Mesenteric fat pad (tissue), 1 donor: ENCODE measurements at places on chromosomes 4 and X. TPM values are rescaled to one million over a fixed set of nuclear protein-coding genes. Genes with fewer than 3 reads are reported as not detected.

The WDR44 gene
- total RNA-seq: 15.3 TPM

DNA sequence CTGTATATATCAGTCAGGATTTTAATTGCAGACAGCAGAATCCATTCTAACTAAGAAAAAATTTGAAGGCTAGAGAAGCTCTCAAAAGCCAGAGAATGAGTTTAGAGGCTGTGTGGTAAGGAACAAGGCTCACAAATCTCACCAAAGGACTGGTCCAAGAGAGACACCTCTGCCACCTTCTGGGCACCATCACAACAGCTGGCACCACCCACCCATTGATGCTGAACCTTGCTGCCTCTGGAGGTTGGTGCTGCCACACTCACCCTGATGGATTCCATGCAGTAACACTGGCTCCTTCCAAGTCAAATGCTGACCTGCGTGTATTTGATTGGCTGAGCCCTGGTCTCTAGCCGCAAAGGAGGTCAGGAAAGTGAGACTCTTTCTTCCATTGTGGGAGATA, 100.8 kb downstream of the BEND2 start:
- no peak for DNase-seq

The DCAF4L1 gene
- 0.35 TPM for total RNA-seq

DNA sequence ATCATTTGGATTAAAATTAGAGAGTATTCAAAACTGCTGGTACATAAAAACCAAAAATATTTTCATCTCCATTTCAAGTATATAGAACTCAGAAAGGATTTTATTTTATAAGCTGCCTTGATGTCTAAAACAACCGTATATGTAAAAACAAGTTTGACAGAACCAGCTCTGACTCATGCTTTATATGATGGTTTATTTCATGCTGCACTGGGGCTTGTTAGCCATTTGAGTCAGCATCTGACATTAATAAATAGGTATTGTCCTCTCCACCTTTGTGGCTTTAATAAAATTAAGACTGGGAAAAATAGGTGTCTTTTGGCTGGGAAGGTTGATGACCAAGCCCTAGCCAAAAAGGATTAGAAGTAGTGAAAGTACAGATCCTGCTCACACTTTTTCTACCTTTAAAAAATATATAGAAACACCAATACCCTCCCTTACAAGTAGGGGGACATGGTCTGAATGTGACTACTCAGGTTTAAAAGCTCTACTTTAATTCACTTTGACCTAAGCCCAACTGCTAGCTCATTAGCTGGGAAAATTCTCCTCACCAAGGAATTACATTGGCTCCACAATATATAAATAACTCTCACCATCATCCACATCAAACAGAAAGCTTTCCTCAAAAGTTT, 228.1 kb downstream of the ADAMTS3 start:
- no peak for DNase-seq

The MGST2 gene
- total RNA-seq: 53.7 TPM

The NIPAL1 gene
- 0.51 TPM for total RNA-seq

The UGT2A3 gene
- 0.26 TPM for total RNA-seq

DNA sequence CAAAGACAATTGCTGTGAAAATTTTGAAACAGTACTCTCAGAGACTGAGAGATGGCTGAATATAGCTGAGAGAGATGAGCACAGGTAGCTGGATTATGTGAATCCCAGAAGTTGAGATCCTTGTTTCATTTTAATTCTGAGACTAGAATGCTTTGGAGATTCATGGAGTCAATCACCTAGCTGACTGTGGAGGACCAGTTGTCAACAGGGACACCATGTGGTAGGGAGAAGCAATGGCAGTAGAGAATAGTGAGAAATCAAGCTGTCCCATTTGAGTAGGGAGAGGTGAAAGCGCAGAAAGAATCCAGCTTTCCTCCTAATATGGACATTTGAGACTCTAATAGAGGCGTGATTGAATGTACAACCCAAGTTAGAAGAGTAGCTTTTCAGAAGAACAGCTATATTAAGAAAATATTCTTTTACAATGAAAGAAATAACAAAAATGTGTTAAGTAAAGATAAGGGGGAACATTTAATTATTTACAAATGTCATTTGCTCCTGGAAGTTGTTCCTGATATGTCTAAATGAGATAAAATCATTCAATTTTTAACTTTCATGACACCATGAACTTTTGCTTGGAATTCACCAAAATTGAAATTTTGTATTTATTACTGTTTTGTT, 30.3 kb upstream of the GLRB start:
- no peak for DNase-seq

GRCh38 chr4:16226816-16227461, 668 bp upstream of the TAPT1 start:
- DNase-seq: no peak

DNA sequence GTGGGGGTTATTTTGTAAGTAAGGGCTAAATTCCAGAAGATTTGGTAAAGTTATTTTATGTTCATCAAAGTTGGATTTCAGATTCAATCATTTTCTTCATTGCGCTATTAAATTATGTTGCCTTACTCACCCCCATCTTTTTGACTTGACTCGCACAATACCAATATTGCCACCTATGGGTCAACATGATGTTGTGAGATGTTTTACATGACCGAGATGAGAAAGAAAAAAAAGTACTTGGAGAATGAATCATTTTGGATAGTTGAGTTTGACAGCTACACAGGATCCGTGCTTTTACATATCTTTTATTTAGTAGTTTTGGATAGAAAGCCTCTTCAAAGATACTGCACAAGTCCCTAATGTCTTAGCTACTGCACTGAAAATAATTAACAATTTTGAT, 224.2 kb upstream of the EMCN start:
- DNase-seq: no peak
